ENCODE measurements at places on chromosomes 6 and 20. TPM values are rescaled to one million over a fixed set of nuclear protein-coding genes. Genes with fewer than 3 reads are reported as not detected.

Gene SOX18
- 17.6 TPM for total RNA-seq

Gene MOG
- not detected for total RNA-seq

Gene FAM83C
- 2.2 TPM for total RNA-seq

Gene PHACTR1
- total RNA-seq, result 2.5 TPM

Gene PCMT1
- 165 TPM for total RNA-seq

Gene RHAG
- total RNA-seq, result 3.0 TPM

Gene DAAM2
- total RNA-seq, result 37.2 TPM

Gene SLC52A3
- total RNA-seq, result 0.82 TPM

Gene FOXS1
- 3.6 TPM for total RNA-seq

Gene MYLK2
- 55.9 TPM for total RNA-seq

Gene FAM162B
- 7.9 TPM for total RNA-seq

- peak; percentile 86 for DNase-seq
Measured at GRCh38 chr20:32524829-32525501, 60.2 kb downstream of the NOL4L start.

DNA sequence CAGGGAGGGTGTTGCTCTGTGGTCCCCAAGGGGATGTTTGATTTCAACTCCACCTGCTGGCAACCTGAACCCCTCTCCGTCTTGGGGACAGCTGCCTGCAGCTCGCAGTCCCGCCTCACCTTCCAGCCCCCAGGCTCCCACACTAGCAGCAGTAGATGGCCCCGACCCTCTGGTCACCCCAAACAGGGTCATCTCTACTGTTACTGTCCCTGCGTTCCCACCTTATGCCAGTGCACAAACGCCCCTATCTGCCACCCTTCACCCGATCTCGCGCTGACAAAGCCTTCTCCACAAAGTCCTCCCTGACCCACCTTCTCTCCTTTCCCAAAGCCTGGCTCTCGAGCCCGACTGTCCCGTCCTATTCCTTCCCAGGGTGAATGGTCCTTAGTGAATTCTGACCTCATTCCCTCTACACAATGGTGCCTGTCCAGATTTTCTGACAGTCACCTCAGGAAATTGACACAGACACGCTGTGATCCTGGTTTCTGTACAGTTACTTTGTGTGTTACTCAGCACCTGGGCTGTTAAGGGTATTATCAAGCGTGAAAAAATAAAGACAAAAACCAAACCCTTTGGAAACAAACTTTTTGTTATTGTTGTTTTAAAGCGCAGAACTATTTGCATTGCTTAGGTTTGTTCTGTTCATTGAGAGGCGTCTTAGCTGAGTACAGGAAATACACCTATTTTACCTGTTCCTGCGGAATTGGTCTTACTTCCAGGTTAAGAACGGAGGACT lies 728 bp downstream of the FUT9 start:
- no peak for DNase-seq

DNA sequence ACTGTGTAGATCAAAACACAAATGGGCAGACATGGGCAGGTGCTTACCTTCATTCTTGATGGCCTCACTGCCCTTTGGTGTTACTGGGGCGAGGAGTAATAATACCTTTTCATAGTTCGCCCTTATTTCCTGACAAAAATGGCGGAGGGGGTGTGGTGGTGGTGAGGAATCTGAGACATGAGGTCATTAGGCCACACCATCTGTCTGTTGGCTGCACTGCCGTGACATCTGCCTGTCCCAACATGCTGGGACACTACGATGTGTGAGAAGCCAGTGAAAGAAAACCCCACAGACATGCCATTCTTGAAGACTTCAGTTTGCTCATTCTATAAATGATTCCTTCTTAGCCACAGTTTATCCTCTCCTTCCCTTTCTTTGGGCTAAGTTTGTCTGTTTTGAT lies 13.4 kb upstream of the MAPRE1 start:
- DNase-seq, result peak; percentile 67

DNA sequence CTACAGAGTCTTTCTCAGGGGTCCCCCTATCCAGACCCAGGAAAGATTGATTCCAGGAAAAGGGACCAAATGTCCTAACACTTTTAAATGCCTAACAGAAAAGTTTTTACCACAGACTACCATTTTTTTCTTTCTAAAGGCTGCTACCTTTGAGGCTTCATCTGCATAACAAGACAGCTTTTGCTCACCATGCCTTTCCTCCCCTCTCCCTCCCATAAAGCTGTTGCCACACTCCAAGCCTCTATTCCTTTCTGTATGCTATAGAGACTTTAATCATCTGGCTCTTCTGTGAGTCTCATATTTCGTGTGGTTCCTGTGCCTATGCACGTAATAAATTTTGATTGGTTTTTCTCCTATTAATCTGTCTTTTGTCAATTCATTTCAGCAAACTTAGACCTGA lies 26.0 kb upstream of the LIN28B start:
- DNase-seq, result no peak

DNA sequence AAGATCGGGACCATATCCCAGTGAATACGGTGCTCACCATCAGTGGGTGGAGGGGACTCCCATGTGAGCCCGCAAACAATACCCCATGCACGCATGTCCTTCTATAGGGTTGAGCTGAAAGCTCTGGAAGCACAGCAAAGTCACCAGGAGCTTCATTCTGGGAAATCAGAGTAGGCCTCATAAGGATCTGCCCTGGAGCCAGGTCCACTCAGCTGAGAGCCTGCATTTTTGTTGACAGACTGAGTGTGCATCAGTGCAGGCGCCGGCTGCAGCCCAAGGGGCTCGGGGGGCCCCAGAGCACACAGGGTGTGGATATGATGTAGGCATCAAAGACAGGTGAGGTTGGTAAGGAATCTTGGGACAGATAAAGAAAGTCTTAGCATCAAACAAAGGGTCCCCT lies 79.8 kb upstream of the CD93 start:
- no peak for DNase-seq

GRCh38 chr20:18676396-18676795 lies 88.5 kb downstream of the DTD1 start:
- no peak for DNase-seq

GRCh38 chr6:134296762-134297161 lies 21.1 kb downstream of the SGK1 start:
- DNase-seq, result no peak

- no peak for DNase-seq
Measured at GRCh38 chr6:170013815-170014214, 262.4 kb downstream of the ERMARD start.

GRCh38 chr6:45586216-45587171 lies 208.8 kb upstream of the SUPT3H start:
- peak; percentile 72 for DNase-seq

GRCh38 chr6:146898069-146898887 lies 299.5 kb downstream of the ADGB start:
- no peak for DNase-seq

GRCh38 chr6:163339466-163339865 lies 75.1 kb upstream of the QKI start:
- DNase-seq, result no peak

GRCh38 chr6:148109732-148110131 lies 232.9 kb upstream of the SASH1 start:
- DNase-seq, result peak; percentile 81

GRCh38 chr6:16681260-16681873 lies 79.9 kb downstream of the ATXN1 start:
- DNase-seq, result peak; percentile 51

DNA sequence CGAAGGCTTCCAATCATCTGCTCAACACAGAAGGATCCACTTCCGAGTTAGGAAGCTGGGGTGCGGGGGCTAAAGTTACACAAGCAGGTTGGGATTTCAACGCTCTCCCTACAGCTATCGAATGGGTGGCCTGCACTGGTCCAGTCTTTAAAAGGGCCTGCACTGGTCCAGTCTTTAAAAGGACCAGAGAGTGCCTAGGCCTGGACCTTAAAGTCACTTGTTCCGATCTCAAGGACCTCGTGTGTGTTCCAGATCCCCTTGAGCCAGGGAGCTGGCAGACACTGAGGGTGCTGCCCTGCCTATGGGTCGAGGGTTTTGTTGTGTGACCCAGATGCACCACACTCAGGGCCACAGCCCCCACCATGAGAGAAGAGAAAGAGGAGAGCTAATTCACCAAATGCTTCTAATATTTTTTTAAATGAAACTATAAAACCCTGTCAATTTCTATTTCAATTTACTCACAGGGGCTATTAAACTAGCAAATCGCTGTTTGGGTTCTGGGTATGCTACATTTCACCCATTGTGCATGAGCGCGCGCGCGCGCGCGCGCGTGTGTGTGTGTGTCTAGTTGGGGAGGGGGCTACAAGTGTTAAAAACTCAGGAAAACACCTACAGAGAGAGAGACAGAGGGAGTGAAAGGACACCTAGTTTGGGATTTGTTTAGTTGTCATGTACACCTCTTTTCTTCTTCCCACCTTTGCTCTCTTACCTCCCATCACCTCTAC lies 7.5 kb downstream of the TFAP2B start:
- DNase-seq, result no peak

GRCh38 chr6:53432318-53433161 lies 83.8 kb upstream of the ELOVL5 start:
- peak; percentile 8 for DNase-seq

- DNase-seq, result peak; percentile 78
Measured at GRCh38 chr6:148244217-148244935, 98.3 kb upstream of the SASH1 start.

DNA sequence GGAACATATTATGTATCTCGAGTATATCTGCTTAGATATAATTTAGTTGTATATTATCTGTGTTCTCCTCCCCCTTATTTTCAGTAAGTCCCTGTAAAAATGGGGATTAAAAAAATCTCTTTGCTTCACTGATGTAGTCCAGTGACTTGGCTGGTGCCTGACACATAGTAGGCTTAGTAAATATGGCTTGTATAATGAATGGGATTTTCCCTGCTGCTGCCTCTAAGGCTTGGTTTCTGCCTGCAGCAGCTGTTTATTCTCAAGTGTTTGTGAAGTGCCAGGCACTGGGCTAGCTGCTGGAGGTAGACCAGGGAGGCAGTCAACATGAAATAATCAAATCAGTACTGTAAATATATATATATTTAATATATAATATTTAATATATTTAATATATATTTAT lies 1.6 kb upstream of the ZFP64 start:
- peak; percentile 5 for DNase-seq

DNA sequence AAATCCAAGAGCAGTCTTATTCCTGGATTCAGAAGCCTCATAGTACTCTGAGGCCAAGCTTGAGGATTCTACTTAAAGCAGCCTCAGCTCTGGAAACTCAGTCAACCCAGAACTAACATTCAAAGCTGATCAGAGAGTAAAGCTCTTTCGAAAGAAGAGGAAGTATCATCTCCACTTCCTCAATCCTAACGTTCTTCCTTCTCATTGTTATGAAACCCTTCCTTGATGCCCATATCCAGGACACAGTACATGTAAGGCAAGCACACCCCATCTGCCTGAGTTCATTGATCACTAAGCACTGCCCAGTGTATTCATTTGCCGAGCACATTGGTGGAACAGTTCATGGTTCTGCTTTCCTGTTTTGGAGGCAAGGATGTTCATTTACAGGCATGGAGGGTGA lies at the start of gene IPCEF1:
IPCEF1 (minus strand) TSS at position 114 of the 400 bp plus-strand sequence. CDS start 90,856 bp downstream, outside the sequence.
- no peak for DNase-seq

GRCh38 chr6:137890983-137891537 lies 24.0 kb downstream of the TNFAIP3 start:
- no peak for DNase-seq

DNA sequence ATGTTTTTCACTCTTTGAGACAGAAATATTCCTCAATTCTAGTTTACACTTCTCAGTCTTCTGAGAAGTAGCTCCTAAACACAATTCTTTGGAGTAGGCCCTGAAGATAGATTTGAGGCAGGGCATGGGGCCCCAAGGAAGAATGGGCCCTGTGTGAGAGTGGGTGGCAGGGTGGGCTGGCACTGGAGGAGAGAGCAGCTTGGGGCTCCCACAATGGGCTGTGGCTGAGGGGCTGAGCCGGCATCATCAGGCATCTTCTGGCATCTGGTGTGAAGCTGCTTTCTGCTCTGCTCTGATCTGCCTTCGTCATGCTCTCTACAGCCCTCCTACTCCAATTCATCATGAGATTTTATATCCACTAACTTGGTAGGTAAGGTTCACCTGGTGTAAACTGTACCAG lies 88.2 kb downstream of the CDH26 start:
- DNase-seq, result no peak

DNA sequence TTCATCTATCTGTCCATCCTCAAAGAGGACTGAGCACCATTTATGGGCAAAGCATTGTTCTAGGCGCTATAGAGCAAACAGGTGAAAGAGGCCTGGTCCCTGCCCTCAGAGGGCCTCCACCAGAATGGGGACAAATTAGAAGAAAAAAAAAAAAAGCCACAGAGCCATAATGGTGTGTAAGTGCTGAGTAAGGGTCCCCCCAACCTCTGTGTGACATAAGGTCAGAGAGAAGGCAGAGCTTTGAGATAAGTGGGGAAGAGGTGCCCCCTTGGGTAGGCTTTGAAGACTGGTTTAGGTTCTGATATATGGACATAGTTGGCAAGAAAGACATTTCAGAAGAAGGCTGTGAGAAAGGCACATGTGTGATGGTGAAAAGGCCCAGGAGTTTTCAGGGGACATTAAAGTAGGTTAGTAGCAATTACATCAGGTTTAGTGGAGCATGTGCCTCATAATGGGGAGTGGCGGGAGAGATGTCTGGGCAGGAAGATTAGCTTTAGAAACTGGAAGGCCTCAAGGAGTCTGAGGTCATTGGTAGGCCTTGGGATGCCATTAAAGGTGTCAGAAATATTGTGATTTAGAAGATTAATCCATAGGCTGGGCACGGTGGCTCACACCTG lies 15.3 kb upstream of the ZBTB9 start:
- DNase-seq, result no peak

DNA sequence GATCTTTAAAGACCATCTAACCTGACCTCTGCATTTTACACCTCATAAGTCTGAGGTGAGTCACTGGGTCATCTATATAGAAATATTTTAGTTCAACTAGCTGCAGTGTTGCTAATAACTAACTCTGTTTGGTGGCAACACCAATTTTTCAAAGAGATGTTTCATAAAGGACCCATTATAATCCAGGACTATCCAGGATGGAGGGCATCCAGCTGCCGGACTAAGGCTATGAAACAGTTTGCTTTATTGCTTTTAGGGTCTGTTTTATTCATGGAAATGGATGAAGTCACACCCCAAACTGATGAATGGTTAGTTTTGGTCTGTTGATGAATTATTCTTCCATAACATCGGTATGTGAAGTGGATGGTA lies 204.2 kb upstream of the GMDS start:
- DNase-seq, result no peak

DNA sequence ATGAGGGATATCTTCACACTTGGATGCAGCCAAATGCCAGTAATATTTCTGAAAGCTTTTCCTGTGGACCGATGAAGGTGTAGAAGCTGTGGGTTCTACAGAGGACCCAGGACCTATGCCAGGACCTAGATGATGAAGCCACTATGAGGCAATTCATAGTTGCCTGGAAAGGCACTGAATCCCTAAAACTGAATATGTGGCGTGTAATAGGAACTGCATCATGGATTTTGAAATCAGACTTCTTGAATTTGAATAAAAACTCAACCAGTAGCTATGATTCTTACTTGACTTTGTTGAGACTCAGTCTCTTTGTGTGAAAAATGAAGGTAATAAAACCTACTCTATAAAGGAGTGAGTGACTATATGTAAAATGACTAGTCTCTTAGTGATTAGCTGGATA lies 89.9 kb upstream of the SGK1 start:
- no peak for DNase-seq

DNA sequence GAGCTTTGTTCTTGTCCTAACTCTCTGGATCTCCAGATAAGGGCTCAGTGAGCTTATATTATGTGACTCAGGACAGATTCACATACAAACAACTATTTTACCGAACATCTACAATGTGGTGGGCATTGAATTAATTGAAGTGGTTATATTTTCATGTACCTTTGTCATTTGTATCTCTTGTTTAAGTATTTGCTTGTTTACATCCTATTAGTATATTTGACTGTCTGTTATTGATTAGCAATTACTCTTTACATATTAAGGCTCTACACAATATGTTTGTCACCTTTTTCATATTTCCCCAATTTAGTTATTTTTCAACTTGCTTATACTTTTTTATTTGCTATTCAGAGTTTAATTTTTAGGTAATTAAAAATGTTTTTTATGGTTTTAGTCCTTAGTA lies 222.4 kb downstream of the TFAP2C start:
- DNase-seq, result no peak
